ENCODE measurements at places on chromosomes 12 and 14.
A peak's percentile ranks its signal among the peaks of the same experiment; 100 is the strongest.

DNA sequence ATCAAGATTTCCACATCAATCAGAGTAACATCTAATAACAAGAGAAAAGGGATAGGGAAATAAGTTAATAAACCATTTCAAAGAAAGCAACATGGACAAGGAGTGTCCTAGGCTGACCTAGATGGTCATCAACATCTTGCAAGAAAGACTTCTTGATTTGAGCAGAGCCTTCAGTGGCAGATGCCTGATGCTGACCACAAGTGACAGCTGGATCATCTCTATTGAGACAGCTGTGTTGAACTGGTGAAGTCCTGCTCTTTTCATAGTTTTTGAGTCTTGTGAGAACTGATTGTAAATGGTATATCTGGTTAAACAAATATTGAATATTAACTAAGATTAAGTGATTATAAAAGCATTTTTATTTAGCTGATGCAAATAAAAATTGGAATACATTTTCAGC lies 1083.6 kb upstream of the LRFN5 start:
- no peak for DNase-seq

GRCh38 chr14:98705871-98706300 lies 566.1 kb downstream of the BCL11B start:
- DNase-seq = no peak

- DNase-seq = no peak
Measured at GRCh38 chr14:51929910-51930682, 59.2 kb upstream of the RTRAF start.

GRCh38 chr12:71399197-71399596 lies 40.4 kb upstream of the LGR5 start:
- DNase-seq = no peak

- no peak for DNase-seq
Measured at GRCh38 chr14:58631732-58632131, 6.0 kb upstream of the DACT1 start.

DNA sequence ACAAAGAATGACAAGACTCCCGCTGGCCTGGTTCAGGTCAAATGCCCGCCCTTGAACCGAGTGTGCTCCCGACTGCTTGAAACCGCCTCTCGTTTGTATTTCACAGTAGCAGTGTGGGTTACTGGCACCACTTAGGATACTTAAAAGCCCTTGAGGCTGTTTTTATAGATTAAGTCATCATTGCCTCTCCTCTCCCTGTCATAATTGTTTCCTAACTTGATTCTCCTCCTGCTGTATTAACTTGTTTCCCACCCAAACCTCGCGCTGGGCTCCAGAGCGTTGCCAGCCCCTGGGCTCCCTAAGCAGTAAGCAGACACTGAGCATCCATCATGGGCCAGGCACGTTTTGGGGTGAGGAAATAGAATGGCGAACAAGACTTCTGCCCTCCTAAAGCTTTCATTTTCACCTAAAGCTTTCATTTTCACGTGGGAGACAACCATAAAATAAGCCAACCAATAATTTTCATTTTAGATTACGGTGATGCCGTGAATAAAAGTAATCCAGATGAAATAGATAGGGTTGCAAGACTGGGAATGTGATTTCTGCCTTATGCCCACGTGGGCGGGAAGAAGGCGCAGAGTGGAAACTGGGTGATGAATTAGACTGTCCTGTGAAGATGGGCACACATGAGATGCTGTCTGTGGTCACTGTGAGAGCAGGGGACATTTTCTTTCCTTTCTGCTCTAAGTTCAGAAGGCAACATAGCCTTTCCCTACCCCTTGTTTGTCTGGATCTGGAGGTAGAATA lies 97.5 kb downstream of the PPP2R5C start:
- no peak for DNase-seq

DNA sequence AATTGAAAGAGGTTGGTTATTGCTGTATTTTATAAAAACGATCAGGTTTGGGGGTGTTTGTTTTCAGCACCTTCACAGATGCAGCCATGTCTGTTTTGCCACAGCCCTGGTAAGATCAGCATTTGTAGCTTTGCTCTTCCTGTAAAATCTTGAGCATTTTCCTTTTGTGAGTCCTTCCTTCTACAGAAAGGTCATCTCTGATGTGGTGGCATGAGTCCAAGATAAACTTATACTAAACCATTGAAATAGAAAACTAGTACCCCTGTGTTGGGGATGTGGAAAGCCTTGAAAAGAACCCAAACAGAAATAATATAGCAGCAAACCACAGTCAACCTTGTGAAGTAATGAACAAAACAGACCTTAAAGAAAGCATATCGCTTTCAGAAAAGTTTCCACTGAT lies 85.5 kb downstream of the TGFB3 start:
- no peak for DNase-seq

- DNase-seq = peak; percentile 81
Measured at GRCh38 chr14:71597955-71598660, 334.1 kb upstream of the RGS6 start.

GRCh38 chr12:14427929-14428328 lies 62.4 kb downstream of the ATF7IP start:
- DNase-seq = no peak

GRCh38 chr12:47207340-47207717 lies 127.6 kb upstream of the AMIGO2 start:
- DNase-seq = peak; percentile 66

- DNase-seq = peak; percentile 84
Measured at GRCh38 chr14:20683891-20684661, at the start of gene RNASE4. RNASE4 (plus strand) TSS chr14:20684560; CDS start chr14:20699372, 14,812 bp downstream.

DNA sequence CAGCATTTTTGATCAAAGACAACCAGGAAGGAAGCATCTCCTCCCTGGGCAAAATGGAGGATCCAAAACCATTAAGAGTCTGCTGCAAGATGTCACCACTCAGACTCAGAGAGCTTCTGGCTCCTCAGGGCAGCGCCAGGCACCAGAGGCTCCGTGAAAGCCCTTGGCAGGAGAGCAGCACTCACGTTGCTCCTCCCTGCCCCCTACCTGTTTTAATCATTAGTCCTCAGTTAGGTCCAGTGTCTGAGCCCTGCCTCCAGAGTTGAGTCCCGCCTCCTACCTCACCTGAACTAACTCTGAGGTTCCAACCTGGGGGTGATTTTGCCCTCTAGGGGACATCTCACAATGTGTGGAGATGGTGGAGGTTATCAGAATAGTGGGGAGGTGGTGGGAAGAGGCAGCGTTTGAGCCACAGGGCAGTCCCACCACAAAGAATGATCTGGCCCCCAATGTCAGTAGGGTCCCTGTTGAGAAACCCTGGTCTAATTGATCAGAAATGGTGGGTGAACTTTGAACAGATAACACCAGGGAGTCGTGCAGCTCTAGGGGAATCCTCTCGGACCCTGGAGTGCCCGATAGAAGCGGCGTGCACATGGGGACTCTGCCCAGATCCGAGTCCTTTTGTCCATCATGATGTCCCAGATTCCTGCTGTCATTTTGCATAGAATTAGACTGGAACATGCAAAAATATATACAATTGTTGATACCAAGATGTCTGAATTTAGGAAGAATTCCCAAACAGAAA lies 156.7 kb upstream of the DIO3 start:
- DNase-seq = no peak

GRCh38 chr12:30691122-30691879 lies 4.4 kb downstream of the IPO8 start:
- no peak for DNase-seq

DNA sequence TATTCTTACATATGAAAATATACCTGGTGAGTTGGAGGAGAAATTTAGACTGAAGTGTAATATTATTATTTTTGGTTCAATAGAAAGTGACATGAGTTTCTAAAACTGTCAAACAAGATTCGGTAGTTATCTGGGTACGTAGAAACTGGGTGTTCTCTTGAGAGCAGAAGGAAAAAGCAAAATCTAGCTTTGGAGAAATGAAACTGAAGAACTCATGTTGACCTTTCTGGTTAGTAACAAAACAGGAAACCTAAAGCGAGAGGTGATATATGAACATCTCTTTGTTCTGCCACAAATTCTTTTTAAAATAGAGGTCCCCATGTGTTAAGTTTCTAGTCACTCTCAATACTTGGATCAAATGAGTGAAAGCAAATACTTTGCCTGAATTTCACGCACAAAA lies 401.7 kb downstream of the TRHDE start:
- DNase-seq = peak; percentile 92

DNA sequence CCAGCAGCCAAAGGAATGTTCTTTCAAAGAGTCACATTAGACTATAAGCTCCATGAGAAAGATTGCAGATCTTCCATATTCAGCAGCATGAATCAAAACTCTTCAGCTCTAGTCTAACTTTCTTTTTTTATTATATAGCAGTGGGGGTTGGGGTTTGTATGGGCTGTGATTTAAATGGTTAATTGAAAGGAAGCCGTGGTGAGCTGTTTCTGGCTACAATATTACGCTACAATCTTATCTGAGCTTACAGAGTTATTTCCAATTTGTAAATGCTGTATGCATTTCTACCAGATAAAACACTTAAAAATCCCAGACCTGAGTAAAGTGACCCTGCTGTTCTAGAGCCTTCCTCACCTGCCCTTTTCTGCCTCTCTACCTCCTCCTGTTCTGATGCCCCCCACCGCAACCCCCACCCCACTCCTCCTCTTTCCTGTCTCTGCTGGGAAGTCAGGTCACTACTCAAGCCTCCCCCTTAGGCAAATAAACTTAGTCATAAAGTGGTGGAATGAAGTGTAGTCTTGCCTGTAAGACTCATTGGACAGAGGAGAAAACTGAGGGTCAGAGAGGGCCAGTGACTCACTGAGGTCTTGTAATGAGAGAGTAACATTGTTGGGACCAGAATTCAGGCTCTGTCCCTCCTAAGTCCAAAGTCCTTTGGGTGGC lies 1089.5 kb downstream of the BCL11B start:
- no peak for DNase-seq

- DNase-seq = no peak
Measured at GRCh38 chr12:39332661-39333175, 110.2 kb downstream of the KIF21A start.

DNA sequence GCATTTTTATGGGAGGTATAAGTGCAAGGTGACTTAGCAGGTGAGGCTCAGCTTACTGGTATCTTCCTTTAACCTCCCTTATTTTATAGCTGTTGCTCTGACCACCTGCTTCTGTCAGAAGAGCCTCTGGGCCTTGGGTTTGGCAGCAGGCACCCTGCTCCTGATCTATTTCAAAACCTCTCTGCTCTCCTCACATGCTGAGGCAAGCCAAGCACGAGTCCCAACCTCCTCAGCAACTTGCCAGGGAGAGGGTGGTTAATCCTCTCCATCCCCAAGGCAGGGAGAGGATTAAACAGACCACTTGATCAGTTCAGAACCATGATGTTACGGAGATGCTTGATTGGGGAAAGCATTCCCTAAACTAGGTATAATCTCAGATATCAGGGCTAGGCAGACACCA lies 5.4 kb downstream of the PLEKHH1 start:
- DNase-seq = no peak

GRCh38 chr12:132329720-132330548 lies 545 bp upstream of the GALNT9 start:
- DNase-seq = no peak

GRCh38 chr12:113399490-113399889 lies 4.2 kb downstream of the SDS start:
- no peak for DNase-seq

- DNase-seq = no peak
Measured at GRCh38 chr12:71688961-71689570, 3.2 kb downstream of the TMEM19 start.

GRCh38 chr14:22152903-22153302 lies 436.1 kb downstream of the DAD1 start:
- DNase-seq = no peak

DNA sequence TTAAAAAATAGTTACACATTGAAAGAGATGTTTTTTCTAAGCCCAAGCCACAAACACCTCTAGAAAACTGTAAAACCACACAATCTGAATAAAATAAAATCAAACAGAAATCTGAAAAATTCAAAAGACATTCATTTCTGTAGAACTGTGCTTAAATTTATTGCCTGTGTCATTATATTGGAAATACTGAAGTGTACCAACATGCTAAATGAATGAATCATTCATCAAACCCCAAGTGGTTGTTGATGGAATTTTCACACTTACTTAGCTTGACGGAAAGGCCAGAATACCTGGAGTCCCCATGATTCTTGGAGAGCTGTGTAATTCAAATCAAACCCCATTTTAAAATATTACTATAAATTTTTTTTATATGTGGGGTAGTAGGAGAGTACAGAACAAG lies 2.7 kb downstream of the KITLG start:
- DNase-seq = no peak

DNA sequence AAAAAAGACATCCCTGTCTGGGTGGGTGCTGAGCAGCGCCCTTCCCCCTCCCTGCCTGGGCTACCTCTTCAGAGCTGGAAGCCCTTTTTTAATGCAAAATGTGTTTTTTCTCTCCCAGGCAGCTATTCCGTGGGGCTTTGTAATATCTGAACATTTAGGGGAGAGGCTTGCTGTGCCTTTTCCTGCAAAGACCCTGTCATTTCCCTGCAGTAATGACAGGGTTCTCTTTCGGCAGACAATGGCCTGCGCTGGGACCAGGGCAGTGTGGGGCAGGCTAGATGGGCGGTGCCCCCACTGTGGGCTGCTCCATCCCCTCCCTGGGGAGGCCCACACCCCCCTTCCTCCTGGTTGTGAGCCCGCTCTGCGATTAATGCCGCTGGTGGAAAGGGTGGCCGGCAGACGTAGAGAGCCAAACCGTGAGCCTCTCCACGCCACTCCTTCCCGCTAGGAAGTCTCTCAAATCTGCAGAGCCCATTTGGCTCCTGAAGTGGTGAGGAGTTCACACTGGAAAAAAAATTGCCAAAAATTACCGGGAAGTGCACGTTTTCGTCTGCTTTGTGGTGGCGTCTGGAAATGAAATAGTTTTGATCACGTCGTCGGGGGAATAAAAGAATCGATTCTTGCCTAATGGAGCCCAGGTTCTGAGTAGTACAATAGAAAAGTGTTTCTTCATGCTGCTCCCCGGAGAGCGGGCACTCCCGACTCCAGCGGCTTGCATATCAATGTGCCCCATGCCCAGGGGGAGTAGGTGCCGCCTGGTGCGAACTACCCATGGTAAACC lies 31.5 kb downstream of the KIF26A start:
- no peak for DNase-seq

DNA sequence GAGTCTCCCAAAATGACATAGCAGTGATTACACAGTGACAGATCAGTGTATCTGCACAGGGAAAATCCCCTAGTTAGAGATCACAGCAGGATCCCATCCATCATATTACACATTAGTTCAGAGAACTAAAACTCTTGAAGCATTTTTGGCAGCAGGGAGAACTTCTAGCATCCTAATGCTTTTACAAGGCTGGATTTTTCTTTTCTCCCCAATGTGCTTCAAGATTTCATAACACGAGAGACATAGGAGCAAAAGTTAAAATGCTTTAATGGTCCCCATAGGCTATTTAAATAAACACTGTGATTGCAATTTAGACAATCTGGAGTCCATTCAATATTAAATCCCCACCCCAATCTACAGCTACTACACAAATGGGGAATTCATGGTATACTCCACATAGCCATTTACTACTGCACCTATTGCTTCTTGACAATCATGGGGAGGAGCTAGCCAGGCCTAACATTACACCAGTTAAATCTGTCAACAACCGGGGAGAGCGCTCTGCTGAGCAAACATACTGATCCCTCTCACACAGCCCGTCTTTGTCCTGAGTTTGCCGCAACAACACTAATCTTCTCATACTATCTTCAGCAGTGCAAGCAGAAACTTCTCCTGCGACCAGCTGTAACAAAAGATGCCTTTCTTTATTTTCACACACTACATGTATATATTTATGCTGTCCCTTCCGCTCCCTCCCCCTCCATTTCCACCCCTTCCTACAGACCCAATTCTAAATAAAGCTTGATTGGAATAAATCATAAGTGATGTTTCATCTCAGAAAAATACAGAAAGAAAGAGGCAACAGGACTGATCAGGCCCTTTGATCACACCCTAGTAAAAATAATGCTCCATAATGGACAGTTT lies 120.3 kb upstream of the SOX5 start:
- DNase-seq = no peak

Measured in MV-4-11 (cell line).